ENCODE measurements at places on chromosomes 5 and 9.

GRCh38 chr9:16268067-16268881 lies 602.2 kb downstream of the BNC2 start:
- DNase-seq: no peak

DNA sequence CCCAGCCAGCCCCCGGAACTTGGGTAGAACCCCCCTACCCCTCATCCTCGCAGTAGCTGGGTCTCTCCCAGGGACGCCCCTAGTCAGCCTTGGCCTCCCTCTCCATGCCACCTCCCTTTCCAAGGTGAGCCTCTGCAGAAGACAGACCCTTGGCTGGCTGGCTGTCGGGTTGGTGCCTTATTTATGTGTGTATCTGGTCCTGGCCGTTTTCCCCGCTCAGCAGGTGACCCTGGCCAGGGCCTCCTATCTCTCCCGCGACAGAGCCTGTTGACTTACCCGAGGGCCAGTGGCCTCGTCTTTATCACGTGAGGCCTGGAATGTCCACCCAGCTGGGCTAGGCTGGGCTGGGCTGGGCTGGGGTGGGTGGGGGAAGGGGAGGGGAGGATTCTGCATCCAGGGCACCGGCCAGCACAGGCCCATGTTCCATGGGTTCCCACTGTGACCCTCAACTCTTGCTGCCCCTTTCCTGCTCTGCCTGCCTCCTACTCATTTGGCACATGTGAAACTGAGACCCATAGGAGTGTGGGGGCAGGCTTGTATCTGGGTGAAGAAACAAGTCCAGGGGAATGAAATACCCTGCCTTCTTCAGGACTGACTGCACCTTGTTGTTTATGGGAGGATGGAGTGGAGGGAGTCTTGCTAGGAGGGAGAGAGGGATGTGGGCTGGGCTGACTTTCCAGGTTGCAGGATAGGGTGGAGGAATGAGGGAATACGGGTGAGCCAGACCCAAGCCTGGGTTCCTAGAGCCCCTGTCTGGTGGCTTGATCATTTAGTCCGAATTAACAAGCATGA lies 3.1 kb downstream of the CXXC5 start:
- DNase-seq: no peak

DNA sequence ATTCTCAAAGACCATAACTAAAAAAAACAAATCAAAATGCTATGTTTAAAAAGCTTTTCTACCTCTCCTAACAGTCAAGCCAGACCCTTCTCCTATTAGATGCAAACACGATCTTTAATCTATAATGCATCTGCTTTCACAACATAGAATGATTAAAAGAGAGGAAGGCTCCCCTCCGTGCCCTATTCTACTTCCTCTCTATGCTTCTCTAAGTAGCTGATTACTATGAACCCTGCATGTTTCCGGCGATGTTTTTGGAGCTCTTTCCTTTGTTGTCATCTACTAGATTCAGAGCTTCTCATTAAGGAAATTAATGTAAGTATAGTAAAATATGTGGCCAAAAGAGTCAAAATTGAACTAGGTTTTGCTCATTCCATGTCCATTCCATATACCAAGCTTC lies 29.2 kb upstream of the CEP120 start:
- no peak for DNase-seq

GRCh38 chr9:130936285-130937117 lies 2.5 kb downstream of the FIBCD1 start:
- DNase-seq: peak; percentile 79

- no peak for DNase-seq
Observed at GRCh38 chr5:10486511-10487344, 45.0 kb downstream of the ROPN1L start.

DNA sequence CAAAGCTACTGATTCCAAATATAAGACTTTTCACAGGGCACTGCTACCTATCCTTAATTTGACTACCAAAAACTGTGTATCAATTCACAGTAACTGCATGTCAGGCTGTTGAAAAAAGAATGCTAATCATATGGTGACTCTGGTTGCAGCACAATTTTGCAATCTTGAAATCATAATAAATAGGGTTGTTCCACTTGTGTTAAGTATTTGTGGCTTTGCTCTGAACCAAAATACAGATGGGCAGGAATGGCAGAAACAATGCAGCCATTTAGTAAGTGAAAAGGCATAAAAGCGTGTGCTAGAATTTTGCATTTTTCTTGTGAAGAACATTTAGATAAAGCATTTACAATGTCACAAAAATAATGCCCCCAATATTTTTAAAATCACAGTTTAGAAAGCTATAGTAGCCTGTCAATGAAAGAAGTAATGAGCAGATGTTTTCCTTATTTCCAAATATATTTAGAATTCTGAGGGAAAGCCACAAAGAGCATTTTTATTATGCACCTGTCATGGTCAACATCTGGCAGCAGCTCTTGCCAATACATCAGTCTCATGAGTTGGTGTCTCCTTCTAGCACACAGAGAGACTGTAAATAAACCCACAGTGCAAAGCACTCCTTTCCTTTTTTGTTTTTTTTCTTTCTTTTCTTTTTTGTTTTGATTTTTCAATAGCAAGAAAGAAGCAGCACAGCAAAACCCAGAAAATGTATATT lies 54.8 kb upstream of the PAM start:
- DNase-seq: no peak

DNA sequence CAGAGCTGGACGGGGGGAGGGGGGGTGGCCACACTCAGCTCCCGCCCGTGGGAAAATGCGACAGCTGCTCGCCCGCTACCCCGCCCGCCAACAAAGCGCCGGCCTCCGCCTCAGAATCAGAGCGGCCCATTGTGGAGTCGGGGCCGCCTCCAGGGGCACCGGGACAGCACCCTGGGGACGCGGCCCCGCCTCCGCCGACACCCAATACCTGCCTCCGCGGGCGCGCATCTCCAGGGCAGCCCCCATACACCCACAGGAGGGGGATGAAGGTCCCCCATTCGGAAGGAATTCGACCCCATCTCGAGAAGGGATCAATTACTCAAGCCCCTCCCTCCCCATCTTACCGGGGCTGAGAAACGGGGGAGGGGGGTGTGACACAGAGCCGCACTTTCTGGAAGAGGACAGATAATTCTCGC lies 1.3 kb downstream of the NOTCH1 start:
- DNase-seq: no peak

GRCh38 chr9:118959366-118959765 lies 409.9 kb downstream of the BRINP1 start:
- DNase-seq: no peak

- no peak for DNase-seq
Observed at GRCh38 chr9:106930477-106930876, 67.5 kb downstream of the ZNF462 start.

- no peak for DNase-seq
Observed at GRCh38 chr5:116566251-116566650, 8.4 kb downstream of the SEMA6A start.

Measured in NCI-H446 treated with DMSO at 0.1 percent for 48 hours (cell line).